ENCODE measurements at places on chromosomes 6 and 20.

GRCh38 chr6:93575495-93576267, 156.3 kb upstream of the EPHA7 start:
- no peak for DNase-seq

DNA sequence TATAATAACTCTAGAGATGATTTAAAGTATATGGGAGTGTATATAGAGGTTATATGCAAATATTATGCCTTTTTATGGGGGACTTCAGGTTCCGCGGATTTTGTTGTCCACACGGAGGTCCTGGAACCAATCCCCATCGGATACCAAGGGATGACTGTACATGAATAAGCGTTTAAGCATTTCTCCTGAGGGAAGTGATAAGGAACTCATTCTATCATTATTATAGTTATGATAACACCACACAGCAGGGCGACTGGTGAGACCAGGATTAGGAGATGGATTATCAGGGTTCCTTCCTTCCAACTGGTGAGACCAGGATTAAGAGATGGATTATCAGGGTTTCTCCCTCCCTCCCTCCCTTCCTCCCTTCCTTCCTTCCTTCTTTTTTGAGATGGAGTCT, 6.6 kb downstream of the ECI2 start:
- no peak for DNase-seq

GRCh38 chr6:3209114-3210023, 18.1 kb downstream of the TUBB2B start:
- DNase-seq = no peak

DNA sequence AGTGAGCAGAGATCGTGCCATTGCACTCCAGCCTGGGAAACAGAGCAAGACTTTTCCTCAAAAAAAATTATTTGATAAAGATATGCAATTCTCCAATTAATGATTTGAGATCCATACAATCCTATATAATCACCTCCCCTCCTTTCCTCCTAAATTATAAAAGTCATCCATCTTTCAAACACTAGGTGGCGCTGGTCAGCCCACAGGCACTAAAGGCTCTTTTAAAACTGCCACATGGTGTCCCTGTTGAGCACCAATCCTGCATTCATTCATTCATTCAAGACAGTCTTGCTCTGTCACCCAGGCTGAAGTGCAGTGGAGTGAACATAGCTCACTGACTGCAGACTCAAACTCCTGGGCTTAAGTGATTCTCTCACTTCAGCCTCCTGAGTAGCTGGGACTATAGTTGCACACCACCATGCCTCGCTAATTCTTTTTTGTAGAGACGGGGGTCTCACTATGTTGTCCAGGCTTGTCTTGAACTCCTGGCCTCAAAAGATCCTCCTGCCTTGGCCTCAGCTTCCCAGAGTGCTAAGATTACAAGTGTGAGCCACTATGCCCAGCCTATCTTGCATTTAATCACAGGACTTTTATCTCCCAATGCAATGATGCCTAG, 58.7 kb upstream of the SLC2A12 start:
- peak; percentile 47 for DNase-seq

DNA sequence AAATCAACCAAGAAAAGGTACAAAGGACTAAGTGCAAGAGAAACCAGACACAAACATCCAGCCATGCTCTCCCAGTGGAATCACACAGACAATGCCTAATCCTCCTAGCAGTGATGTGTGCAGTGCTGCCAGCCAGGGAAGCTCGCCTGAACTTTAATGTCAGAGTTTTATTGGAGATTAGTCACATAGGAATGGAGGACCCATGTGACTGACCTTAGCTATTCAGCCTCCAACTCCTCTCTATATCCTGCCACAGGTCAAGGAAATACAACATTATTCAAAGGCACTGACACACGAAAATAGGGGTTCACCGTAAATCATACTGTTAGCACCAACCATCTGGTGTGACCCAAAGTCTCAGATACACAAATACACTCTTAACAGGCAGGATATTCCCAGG, 684.6 kb downstream of the DOK5 start:
- no peak for DNase-seq

DNA sequence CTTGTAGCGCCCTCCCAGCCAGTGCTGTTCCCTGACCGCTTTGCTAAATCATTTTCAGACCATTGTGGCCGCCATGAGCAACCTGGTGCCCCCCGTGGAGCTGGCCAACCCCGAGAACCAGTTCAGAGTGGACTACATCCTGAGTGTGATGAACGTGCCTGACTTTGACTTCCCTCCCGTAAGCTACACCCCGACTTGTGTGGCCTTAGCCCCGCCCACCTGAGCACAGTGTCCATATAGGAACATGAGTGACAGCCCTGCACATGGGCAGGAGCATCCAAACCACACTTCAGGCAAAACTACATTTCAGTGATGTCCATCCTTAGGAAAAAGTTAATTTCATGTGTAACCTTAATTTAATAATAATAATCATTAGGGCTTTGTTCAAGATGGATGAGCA, 51.1 kb downstream of the GNAS start:
- no peak for DNase-seq

GRCh38 chr6:121856296-121856695, 420.9 kb downstream of the GJA1 start:
- no peak for DNase-seq

GRCh38 chr6:138912308-138912707, 75.7 kb downstream of the REPS1 start:
- no peak for DNase-seq

- no peak for DNase-seq
Measured at GRCh38 chr6:155313602-155314091, 637 bp downstream of the TFB1M start.

DNA sequence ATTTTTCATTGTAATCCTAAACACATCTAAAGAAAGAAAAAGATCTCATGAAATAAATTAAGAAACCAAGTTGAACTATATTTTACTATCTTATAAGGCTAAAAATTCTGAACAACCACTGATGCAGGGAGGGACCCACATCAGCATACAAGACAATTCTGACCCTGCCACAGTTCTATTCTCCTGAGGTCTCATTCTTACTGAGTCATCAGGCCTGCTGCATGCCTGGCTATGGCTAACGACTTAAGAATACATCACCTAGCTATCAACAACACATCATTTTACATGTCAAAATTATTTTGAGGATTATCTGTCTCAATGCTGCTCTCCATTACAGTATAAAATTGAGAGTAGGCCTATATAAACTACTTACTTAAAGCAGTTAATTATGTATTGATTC, 52.9 kb downstream of the FBXL4 start:
- DNase-seq = no peak

DNA sequence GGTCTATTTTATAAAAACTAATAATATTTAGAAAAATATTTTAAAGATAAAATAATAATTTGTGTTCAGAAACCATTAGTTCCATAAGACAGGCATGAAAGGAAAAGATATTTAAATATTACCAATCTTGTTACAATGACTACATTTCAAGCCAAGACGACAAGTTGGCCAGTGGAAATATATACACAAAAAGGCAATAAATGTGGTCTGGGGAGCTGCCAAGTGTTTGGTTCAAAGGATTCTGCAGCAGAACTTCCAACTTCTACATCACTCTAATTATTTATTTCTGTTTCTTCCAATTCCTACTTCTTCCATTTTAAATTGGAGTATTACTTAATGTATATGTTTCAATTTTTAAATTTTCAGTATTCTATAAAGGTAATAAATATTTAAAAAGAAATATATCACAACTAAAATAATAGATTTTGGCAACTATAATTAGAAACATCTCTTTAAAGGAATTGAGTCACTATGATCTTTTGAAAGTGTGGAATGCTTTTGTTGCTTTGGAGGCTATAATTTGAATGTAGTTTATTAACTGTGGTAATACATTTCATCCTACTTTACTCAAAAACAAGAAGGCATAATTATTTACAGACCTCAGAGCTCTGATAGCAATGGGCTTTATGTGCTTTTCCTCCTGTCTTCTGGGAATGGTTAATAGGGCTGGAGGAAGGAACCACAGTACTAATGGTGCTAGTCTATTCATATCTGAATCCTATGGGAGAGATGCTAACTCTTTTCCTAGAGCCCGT, 129.7 kb upstream of the FAM184A start:
- DNase-seq = no peak

DNA sequence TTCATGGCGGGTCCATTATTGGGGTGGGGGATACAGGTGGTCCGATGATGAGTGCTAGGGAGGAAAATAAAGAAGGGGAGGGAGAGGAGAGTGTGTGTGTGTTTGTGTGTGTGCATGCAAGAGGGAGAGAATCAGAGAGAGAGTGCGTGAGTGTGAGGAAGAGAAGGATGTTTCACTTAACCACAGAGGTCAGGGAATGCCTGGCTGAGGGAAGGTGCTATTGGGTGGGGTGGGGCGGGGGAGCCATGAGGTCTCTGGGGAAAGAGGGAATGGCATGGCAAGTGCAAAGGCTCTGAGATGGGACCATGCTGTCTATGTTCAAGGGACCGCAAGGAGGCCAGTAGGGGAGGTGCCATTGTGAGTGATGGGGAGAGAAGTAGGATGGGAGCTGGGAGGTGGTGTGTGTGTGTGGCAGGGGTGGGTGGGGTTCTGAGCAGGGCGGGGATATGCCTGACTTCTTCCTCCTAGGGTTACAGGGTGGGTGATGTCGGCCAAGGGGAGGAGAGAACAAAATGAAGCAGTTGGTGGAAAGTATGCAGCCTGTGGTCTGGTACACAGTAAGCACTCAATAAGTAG, 23.0 kb downstream of the CEBPB start:
- no peak for DNase-seq

DNA sequence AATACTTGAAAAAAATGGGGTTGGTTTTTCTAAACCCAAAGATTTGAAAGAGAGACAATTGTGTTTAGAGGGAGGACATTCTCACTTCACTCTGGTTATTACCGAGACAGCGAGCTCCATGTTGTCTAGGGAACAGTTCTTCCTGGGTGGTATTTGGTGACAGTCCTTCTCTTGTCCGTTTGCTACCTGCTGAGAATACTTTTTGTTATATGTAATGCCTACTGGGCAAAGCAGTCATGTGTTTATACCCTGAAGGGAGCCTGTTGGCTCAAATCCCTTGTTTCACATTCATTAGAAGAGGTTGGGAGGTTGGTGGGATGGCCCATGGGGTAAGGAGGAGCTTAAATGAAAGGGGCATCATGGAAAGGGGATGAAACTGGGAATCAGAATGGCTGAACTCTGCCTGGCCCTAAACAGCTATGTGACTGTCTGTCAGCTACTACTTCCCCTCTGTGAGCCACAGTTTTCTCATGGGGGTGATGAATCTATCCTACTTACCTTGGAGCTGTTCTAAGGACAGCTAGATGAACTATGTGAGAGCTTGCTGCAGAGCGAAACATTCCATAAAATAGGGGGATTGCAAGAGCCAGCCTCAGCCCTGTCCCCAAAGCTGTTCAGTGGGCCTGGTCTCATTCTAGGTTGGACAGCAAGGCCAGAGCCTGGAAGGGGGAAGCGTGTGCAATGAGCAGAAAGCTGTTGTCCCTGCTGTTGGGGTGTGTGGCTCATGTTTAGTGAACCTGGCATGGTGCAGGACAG, 43.5 kb downstream of the FNDC1 start:
- no peak for DNase-seq

DNA sequence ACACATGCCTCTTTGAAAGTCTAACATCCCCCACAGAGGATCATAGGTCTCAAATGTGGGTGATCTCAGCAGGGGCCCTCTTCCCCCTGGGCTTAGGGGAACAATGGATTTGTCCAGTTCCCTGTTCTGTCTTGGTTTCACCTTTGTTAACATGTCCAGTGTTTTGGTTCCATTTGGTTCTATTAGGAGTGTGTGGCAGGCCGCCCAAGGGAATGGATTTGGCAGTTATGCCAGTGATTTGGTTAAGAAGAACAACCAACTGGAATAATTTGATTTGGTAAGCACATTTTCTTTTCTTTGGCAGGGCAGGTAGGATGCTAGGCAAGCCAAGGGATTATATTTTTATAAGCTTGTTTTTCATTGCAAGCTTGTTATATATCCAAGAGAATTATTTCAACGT, 28.5 kb upstream of the ENPP1 start:
- DNase-seq = no peak

GRCh38 chr6:72939004-72939403, 286.3 kb downstream of the KHDC1L start:
- no peak for DNase-seq

- no peak for DNase-seq
Measured at GRCh38 chr20:10597637-10598036, 76.2 kb downstream of the JAG1 start.

- DNase-seq = peak; percentile 13
Measured at GRCh38 chr6:162442687-162443086, 284.9 kb downstream of the PRKN start.

DNA sequence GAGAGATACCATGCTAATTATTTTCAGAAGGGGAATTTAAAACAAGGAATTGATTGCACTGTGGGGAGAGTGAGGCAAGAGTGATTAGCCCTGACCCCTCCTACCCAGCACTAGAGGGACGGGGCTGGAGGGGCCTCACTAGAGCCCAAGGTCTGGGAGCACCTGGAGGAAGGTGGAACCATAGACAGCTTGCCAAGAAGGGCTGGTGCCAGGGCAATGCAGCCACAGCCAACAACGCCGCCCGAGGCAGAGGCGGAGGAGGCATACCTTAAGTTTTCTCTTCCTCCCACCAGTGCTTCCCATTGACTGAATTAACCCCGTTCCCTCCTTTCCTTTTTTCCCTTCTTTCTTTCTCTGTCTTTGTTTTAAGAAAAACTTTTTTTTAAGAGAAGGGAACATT, 40.0 kb downstream of the IYD start:
- DNase-seq = no peak

DNA sequence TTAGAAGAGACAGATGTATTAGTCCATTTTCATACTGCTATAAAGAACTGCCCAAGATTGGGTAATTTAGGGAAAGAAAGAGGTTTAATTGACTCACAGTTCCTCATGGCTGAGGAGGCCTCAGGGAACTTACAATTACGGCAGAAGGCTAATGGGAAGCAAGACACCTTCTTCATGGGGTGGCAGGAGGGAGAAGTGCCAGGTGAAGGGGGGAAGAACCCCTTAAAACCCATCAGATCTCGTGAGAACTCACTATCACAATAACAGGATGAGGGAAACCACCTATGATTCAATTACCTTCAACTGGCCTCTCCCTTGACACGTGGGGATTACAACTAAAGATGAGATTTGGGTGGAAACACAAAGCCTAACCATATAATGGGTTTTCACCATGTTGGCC, 28.9 kb upstream of the PNRC1 start:
- DNase-seq = no peak

- DNase-seq = peak; percentile 57
Measured at GRCh38 chr20:17225851-17226409, 910 bp upstream of the PCSK2 start.

- no peak for DNase-seq
Measured at GRCh38 chr6:133408543-133408942, 167.4 kb downstream of the EYA4 start.

DNA sequence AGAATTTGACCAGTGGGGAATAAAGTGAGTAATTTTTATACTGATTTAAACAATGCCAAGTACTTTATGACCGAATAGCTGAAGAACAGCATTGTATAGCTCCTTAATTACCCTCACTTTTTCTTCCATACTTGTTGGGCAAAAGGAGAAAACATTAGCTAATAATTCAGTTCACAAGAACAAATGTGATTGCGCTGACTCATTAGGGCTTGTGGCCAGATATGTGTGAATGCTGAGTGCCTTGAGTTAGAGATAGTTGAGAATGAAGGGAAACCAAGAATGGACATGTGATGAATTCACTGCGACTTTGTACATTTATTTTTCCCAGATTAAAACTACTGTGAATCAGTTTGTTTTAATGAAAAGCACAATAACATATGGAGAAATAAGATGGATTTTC, 669.4 kb downstream of the TFAP2A start:
- DNase-seq = no peak

- DNase-seq = no peak
Measured at GRCh38 chr6:127219869-127220268, 46.8 kb upstream of the RNF146 start.

Data from cerebellar cortex (tissue), 1 donor.